Cardiac fibroblast (primary cell): ENCODE measurements at places on chromosomes 1 and 21.

DNA sequence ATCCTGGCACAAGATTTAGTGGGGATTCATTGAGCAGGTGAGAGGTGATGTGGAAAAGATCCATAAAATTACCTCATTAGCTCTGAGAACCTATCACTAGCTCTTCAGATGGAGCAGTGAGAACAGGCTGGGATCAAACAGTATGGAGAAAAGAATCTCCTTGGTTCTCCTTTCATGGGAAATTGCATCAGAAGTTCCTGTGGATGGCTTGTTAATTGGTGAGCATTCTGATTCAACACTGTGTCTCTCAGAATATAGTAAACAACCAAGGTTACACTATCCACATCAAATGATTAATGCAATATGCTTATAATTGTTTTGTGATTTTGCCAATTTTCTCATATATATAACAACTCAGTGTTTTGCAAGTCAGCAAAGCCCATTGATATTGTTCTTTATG is 8.3 kb upstream of the CD55 start:
- DNase-seq = no peak

DNA sequence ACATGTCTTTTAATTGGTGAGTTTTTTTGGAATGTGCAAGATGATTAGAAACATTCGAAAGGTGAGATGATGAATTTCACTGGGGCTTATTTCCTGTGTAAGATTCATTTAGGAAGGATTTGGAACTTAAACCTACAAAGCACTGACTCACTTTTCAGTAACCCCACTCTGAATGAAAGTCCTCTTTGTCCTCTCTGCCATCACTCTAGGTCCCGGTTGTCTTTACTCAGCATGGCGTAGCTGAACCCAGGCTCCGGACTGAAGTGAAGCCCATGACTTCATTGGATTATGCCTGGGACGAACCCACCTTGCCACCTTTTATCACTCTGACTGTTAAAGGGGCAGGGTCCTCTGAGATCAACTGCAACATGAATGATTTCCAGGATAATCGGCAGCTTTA is 139.4 kb downstream of the VPS13D start:
- DNase-seq = no peak

DNA sequence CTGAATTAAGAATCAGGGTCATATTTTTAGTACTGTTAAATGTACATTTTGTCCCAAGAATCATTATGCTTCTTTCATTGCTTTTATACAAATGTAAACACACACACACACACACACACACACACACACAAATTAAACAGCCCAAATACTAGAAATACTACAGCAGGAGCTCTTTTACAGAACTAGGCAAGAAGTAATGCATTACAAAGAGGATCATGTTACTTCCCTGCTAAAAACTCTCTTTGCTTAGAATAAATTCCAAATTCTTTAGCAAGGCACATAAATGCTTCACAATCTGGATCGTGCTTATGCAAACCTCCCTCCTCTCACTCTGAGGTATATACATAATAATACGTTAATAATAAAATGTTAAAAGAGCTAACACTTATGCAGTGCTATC is 720.4 kb upstream of the ADGRL4 start:
- peak; percentile 55 for DNase-seq

DNA sequence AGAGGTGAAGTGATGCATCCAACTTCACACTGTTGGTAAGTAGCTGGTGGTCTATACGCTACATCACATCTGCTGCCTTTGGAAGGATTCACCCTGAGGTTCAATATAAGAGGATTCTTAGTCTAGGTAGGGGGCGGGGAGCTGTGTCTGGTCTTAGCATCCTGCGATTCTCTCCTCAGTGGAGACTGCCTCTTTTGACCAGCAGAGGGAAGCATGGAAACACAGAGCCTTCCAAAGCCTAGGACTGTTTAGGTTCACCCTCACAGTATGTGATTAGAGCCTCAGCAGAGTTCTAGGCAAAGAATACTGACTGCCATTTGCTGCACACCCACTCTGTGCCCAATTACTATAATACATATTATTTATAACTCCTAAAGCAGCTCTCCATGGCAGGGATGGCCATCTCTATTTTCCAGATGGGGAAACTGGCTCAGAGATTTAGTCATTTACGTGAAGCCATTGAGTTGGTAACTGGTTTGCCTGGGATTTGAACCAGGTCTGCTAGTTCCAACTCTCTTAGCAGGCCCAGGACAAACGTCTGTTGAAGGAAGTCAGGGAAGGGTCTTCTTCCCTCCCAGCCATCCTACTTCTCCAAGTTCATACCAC is 28.9 kb upstream of the EFCAB14 start:
- DNase-seq = peak; percentile 66

GRCh38 chr1:214467078-214467585 is 84.3 kb downstream of the PTPN14 start:
- DNase-seq = no peak

GRCh38 chr1:51219022-51219421 is 17.1 kb upstream of the RNF11 start:
- DNase-seq = no peak

DNA sequence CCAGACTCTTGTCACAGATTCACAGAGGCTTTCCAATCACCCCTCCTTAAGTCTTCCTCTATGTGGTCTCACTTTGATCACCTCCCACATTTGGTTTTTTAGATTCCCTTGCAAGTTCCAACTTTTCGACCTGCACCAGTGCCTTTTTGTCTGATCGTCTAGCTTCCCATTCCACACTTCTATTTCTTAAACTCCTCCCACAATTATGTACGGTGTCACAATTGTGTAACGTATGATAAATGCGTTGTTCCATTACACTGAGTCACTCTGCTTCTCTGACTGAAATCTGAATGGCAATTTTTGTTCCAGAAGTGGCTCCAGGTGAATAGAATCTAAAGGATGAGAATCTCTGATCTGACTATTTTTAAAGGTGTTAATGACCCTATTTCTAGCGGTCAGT is 320.1 kb downstream of the LMX1A start:
- DNase-seq = no peak

DNA sequence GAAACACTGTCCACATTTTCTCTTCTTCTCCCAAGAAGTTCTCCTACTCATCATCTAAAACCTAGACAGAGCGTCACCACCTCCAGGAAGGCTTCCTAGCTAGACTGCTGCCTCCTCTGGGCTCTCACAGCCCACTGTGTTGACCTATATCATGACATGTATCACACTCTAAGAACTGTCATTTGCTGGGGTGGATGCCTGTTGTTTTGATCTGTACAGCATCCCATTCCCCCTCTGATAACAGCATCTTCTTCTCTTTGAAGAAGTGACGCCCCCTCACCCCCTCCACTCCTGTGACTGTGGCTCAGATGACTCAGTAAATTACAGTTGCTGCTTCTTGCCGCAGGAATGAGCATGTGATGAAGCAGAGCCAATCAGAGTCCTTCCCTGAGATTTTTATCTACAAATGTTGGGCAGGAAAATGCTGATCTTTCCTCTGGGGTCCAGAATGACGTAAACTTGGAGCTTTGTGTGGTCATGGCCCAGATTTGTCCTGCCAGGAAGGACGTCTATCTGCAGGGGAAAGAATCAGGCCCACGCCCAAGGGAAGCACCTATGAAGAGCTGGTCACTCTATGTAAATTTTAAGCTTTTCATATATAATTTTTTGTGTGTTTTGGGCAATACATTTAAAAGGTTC is 28.0 kb upstream of the FOXO6 start:
- peak; percentile 70 for DNase-seq

GRCh38 chr1:24327891-24328290 is 8.7 kb downstream of the GRHL3 start:
- no peak for DNase-seq

- peak; percentile 79 for DNase-seq
These were observed 66.8 kb upstream of the BCL10 start for GRCh38 chr1:85343213-85343611.

DNA sequence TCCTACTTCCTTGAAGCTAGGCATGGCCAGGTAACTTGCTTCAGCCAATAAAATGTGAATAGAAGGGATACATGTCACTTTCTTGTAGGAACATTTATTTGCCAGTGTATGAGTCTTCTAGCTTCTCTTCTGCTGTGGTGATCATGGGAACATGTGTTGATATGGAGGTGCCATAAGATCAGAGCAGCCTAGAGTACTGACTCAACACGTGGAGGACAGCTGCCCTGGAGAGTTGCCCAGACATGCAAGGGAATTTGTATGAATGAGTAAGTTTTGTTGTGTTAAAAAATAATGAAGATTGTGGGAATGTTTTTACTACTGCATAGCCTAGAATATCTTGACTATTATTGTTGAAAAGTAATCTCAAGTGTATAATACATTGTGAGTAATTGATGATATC is 502.3 kb downstream of the NUF2 start:
- peak; percentile 83 for DNase-seq

DNA sequence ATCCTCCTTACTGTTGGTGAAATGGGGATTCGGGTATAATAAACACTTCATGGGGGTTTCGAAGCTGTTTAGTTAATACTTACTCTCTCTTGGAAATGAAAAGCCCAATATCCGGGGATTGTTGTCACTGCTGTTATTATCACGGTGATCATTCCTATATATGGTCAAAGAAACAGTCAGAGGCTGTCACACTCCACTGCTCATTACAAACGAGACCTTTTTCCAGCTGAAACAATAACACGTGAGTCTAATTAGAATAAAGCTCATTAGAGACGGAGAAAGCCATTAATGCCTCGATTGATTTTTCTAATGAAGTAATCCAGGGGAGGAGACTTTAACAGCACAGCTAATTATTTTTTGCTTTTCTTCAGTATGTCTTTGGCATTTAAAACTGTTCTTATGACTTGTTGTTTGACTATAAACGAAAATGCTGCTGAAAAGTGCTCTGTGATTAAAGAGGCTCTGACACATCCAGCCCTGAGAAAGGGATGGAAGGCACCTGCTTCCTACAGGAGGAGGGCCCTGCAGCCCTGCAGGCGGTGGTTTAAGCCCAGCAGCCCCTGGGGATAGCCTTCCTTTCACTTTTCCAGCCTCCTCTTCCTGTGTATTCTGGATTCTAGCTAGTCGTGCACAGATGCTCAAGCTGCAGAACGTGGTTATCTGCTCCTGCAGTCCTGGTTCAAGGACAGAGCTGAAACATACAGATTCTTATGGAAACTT is 143.6 kb downstream of the EDEM3 start:
- no peak for DNase-seq

GRCh38 chr1:95982711-95983110 is 738.9 kb upstream of the PTBP2 start:
- DNase-seq = no peak

DNA sequence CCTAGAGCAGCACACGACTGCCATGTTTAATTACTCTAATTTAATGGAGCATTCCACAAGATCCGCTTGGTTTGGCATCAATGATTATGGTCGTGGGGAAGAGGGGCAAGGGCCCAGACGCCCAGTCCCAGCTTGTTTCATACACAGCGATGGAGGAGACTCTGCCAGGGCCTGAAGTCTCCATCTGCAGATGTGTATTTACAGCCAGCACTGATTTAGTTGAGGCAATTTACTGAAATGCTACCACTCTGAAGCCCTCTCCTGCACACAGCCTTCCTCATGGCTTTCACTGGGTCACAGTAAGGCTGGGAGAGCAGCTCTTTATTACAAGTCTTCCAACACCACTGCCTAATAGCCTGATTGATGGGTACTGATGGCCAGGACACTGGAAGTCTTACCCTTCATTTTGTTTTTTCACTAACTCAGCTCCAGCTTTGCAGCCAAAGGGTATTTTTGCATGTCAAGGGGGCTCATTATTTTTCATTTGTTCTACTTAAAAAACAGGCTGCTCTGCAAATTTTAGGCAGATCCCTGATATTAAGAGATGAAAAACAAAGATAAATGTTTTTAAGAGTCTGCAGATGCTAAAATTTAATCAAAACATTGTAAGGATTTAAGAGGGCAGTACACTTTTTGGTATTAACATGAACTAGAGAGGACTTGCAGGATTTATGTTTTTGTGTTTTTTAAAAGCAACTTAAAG is 236.3 kb downstream of the SIPA1L2 start:
- no peak for DNase-seq

- no peak for DNase-seq
These were observed 5.7 kb upstream of the CCT8 start for GRCh38 chr21:29078869-29079767.

GRCh38 chr1:36126005-36126716 is 1.1 kb upstream of the COL8A2 start:
- no peak for DNase-seq

GRCh38 chr1:52026278-52026677 is 7.3 kb downstream of the KTI12 start:
- DNase-seq = no peak

DNA sequence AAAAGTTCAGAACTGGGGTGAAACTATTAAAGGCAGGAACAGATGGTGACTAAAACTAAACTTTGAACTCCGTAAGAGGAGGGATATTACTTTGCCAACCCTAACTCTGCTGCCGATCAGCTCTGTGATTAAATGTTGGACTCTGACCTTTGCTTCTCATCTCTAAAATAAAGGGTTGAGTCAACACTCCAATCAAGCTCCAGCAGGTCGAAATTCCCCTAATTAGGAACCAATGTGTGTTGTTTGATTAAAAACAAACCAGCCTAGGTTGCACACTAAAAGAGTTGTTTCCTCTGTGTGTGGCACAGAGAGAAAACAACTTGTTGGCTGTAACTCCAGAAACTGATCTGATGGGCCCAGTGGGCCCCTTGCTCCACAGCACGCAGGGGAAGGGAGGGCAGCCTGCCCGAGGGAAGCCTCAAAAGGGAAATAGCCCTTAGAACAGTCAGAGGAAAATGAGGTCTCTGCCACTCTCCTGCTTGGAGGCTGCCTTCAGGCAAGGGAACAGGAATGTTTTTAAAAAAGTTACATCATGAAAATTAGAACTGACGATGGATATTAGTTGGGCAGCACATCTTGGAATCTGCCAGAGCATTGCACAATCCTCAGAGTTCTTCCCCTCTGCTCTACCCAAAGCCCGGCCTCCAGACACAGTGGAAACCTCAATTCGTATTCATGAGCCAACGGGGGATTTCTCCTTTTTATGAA is 69.3 kb downstream of the KCTD3 start:
- DNase-seq = peak; percentile 80

GRCh38 chr1:201634261-201634660 is 95.3 kb downstream of the NAV1 start:
- peak; percentile 46 for DNase-seq

DNA sequence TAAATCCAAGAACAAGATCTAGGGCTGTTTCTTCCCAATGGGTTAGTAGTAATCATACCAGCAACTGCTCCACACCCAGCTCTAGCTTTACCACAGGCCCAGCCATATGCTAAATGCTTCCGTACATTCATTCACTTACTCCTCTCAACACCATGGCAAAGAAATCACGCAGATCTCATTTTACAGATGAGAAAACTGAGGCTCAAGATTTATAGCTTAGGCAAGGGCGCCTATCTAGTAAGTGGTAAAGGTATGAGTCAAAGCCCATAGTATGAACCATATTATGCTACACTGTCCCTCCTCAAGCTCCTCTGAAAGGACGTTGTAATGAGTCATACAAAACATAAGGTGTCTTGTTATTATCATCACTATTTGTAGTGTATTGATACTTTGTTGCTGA is 82.2 kb downstream of the NIBAN1 start:
- DNase-seq = no peak

- DNase-seq = no peak
These were observed 153.4 kb downstream of the SDCCAG8 start for GRCh38 chr1:243409284-243409683.

- DNase-seq = no peak
These were observed 29.0 kb downstream of the MDM4 start for GRCh38 chr1:204545202-204545601.

GRCh38 chr1:238558156-238558555 is 667.4 kb upstream of the ZP4 start:
- peak; percentile 91 for DNase-seq

- no peak for DNase-seq
These were observed 345.4 kb downstream of the HHAT start for GRCh38 chr1:210674151-210674550.

- DNase-seq = peak; percentile 31
These were observed 36.9 kb upstream of the EDEM3 start for GRCh38 chr1:184791550-184791900.

- no peak for DNase-seq
These were observed 81.6 kb downstream of the PDE9A start for GRCh38 chr21:42735061-42735460.
